ENCODE measurements at places on chromosomes 1 and 21.

DNA sequence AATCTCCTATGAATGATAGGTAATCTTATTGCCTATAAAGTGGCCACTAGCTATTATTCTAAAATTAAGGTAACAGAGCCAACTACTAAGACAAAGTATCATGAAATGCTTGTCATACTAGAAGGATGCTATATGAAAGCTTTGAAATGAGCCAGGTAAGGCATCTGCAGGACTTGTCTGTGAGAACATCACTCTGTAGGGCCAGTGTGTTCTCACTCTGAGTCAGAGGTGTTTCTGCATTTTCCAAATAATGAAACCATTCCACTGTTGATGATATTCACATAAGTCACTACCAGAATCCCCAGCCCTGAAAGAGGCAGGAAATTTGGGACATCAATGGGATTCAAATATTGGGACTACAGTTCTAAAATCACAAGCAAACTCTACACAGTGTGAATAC lies 25.8 kb upstream of the GBP5 start:
- DNase-seq = no peak

DNA sequence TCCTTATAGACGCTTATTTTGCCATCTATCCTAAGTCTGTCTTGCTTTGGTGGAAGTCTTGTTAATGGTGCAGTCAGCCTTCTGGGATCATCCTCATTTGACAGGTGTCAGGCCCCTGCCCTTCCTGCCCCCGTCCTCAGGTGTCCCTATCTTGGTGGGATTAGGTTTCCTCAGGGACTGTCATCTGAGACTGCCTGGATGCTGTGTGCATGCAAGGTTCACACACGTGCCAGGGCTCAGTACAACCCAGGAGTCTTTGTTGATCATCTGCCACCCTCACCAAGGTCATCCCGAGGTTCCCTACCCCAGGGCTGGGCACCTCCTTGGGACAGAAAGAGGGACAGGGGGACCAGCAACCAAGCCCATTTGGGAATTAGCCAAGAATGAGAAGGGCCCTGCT lies 18.0 kb downstream of the PADI2 start:
- no peak for DNase-seq

DNA sequence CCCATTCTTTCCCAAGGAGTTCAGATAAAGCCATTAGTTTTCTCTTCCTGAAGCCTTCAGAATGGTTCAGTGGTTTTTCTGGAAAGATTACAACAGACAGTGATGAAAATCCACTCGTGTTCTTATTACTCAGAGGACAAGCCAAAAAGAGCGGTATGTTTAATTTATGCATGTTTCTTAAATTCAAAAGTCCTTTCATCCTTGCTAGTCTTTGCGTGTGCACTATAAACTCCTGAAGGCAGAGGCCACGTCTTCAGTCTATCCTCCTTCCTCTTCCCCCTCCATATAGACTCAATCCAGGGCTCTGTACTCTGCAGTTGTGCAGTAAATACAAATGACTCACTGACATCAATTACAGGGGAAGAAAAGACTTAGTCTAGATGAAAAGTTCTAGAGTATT lies 409.2 kb upstream of the PLXNA2 start:
- no peak for DNase-seq

DNA sequence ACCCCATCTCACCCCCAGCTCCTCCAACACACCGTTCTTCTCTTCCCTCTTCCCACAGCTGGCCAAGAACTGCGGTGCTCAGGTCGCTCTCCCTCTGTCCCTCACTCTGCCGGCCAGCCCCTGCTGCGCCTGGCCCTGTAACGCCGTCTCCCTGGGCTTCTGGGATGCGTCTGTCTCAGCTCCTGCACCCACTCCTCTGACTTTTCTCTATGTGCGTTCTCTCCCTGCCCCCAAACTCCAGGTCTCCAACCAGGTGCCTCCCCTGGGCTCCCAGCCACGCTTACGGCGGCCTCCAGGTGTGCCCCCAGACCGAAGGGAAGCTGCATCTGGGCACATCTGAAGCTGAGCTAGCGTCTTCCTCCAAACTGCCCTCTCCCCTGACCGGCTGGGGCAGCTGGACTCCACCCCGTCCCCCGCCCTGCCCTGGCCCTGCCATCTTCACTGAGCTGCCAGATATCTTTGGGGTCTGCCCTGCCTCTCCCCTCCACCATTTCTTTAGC lies 2.6 kb downstream of the KRTAP10-12 start:
- DNase-seq = no peak

- no peak for DNase-seq
These were observed 22.7 kb downstream of the MAB21L3 start for GRCh38 chr1:116133696-116134475.

DNA sequence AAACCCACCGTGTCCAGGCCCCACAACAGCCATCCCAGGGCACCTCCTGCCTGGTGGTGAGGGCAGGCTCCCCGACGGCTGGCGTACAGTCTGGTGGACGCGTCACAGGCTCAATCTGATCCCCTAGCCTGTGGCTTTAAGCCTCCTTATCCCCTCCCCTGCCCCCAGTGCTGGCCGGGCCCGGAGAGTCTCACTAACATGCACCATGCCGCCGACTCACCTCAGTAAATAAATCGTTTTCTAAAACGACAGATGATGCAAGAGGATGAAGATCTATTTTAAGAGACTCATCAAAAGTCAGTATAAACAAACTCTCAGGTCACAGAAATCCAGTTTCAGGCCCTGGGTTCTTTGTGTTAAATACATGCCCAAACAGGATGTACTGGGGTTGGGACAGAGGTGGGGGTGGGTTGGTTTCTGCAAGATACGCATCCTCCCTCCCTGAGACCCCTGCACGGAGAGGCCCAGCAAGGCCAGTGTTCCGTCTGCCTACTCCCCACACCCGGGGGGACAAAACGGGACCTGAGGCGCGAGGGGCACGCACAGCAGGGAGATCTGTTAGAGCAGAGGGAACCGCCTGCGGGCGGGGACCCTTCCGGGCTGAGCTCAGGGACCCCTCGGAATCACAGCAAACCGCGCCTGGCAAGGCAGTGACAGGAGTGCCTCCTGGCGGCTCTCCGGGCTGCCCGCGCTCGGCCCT lies 3.1 kb downstream of the PANK4 start:
- no peak for DNase-seq

GRCh38 chr1:11499601-11500331 lies 20.8 kb downstream of the DISP3 start:
- no peak for DNase-seq

- DNase-seq = peak; percentile 62
These were observed 316.0 kb downstream of the LMO4 start for GRCh38 chr1:87644579-87645190.

DNA sequence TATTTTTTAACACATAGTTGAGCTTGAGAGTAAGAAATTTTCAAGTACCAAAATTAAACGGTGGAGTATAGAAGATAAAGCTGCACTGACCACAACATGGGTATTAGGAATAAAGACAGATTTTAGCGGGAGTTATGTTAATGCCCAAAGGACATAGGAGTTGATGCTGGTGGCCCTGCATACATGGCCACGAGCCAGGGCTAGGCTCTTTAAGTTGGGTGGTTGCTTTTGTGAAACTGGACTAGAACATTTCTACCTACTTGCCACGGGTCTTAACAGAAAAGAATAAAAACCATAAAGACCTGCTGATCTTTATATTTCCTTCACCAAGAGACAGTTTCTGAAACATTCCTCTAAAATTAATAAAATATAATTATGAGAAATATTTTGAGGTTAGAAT lies 14.9 kb downstream of the EDEM3 start:
- no peak for DNase-seq

DNA sequence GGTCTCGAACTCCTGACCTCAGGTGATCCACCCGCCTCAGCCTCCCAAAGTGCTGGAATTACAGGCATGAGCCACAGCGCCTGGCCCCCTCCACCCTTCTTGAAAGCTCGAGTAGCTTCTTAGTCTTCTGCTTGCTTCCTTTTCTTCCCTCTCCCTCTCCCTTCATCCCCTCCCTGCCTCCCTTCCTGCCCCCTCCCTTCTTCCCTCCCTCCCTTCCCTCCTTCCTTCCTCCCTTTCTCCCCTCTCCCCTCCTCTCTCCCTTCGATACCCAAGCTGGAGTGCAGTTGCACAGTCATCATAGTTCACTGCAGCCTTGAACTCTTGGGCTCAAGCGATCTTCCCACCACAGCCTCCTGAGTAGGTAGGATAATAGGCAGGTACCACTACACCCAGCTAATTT lies 11.8 kb downstream of the KHDRBS1 start:
- DNase-seq = no peak

DNA sequence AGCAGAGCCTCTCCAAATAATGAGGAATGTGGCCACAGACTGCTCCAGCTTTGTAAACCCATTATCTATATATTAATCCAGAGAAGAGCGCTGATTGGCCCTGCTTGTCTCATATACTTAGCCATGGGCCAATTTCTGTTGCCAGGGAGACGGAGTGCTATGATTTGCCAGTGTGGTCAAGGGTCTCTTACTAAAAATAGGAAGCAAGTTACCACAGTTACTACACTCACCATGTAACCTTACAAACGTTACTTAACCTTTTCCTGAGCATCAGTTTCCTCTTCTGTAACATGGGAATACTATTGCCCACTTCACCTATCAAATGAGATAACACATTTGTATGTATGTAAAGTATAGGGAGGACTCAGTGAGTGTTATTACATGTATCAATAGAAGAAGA lies 7.7 kb upstream of the S100A2 start:
- no peak for DNase-seq

- DNase-seq = no peak
These were observed 174.7 kb downstream of the HHIPL2 start for GRCh38 chr1:222373216-222373615.

DNA sequence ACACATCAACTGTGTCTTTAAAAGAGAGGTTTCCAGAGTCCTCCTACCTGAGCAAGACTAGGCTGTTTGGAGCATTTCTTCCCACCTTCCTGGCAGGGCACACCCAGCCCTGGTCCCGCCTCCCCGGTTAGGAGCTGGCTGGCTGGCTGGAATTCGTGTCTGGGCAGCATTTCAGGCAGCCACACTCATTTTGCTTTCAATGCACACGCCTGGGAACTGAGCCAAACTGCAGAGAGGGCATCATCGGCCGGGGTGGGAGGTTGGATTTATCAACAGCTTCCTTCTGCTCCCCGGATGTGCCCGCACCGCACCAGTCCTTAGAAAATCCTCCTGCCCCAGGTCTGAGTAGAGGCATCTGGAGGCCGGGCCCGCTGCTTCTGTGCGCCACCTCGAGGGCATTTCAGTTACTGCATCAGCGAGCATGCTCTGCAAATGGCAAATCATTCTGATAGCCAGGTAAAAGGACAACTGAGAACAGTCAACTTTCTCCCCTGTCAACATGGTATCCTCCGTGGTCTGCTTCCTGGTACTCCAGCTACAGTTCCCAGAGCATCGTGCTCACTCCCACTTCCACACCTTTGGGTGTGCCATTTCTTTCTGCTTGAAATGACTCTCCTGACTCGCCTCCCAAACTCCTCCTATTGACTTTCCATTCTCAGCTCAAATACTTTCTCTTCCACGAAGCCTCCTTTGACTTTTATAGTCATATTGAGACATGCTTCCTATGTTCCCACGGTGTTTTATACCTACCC lies 20.6 kb downstream of the TCEA3 start:
- peak; percentile 94 for DNase-seq

DNA sequence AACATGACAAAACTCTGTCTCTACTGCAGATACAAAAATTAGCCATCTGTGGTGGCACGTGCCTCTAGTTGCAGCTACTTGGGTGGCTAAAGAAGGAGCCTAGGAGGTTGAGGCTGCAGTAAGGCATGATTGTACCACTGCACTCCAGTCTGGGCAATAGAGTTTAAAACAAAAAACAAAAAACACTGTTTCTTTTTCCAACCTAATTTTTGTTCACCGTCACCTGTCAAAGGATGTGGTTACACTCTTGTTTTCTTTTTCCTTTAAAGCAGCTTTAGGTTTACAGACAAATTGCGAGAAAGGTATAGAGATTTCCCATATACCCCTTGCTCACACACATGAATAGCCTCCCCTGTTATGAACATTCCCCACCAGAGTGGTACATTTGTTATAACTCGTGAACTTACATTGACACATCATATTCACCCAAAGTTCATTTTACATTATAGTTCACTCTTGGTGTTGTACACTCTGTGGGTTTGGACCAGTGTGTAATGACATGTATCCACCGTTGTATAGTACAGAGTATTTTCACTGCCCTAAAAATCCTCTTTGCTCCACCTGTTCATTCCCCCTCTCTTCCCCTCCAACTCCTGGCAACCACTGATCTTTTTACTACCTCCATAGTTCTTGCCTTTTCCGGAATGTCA lies 26.2 kb downstream of the SMG7 start:
- no peak for DNase-seq

- DNase-seq = no peak
These were observed 91.4 kb upstream of the PLXNA2 start for GRCh38 chr1:208335371-208336136.

- no peak for DNase-seq
These were observed 1.2 kb downstream of the TRIM11 start for GRCh38 chr1:228405200-228405978.

Measured in astrocyte of the spinal cord (primary cell).